ENCODE measurements at places on chromosomes 13 and 19.

- DNase-seq, result no peak
Observed at GRCh38 chr19:3298853-3299449, 67.4 kb upstream of the NFIC start.

GRCh38 chr19:49461656-49462055 lies 8.6 kb downstream of the ALDH16A1 start:
- DNase-seq, result no peak

GRCh38 chr13:74226791-74227475 lies 92.7 kb upstream of the KLF12 start:
- no peak for DNase-seq

DNA sequence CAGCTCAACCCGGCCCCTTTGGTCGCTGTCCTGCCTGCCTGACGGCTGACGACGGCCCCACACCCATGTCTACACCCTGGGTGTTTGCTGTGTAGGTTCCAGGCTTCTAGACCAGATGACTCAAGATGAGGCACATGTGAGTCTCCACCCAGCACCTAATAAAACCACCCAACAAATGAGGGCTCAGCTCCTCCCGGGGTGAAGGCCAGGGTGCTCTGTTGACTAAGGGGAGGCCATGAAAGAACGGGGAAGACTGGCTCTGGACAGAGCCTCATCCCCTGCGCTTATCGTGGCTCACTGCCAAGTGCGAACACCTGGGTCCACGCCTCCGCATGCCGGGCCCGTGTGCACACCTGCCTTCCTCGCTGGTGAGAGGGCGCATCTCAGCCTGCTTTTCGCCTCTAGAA lies 39.6 kb downstream of the COL4A2 start:
- no peak for DNase-seq

- DNase-seq, result peak; percentile 86
Observed at GRCh38 chr13:51844862-51845573, at the start of gene TMEM272. Gene TMEM272, minus strand, starts transcription at chr13:51845177. Its CDS starts 6,647 bp downstream, at chr13:51838530.

DNA sequence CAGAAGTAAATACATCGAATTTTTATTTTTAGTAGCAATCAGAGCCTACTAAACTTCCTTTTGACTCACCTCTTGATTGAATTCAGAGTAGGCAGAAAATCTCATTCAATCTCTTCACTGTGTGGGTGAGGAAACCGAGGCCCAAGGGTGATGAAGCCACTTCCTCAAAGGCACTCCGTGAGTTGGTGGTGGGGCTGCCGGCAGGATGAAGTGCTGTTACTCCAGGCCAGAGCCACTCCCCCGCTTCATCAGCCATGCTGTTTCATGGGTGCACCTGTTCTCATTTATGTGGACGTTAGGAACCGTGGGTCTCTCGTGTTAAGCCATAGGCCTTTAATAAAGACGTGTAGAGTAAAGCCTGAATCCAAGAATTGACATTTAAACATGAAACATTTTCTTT lies 13.2 kb downstream of the ING1 start:
- DNase-seq, result peak; percentile 81

GRCh38 chr13:106275446-106276032 lies 259.9 kb downstream of the EFNB2 start:
- no peak for DNase-seq

GRCh38 chr19:1576242-1577089 lies 8.3 kb upstream of the MEX3D start:
- no peak for DNase-seq

DNA sequence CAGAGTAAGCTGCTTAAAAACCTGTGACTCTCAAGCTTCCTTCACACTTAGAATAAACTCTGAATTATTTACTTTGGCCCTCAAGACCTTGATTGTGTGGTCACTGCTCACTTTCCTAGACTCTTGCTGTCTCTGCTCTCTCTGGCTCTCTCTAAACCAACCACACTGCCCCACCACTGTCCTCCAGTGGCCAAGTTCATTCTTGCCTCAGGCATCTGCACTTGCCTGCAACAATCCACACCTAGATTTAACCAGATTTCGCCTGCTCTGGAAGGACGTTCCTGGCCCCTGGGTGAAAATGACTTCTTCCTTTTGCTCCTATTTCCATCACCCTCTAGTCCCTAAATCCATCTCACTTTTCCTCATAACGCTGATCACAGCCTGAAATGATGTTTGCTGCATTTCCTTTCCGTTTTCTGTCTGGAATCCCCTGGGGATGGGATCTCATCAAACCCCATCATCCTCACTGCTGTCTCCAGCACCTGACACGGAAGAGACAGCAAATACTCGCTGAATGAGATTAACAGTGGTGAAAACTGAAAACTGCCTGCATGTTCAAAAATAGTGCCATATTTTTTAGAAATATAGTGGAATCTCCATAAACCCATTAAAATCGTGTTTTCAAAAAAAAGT lies 232.6 kb downstream of the UQCRFS1 start:
- DNase-seq, result no peak

DNA sequence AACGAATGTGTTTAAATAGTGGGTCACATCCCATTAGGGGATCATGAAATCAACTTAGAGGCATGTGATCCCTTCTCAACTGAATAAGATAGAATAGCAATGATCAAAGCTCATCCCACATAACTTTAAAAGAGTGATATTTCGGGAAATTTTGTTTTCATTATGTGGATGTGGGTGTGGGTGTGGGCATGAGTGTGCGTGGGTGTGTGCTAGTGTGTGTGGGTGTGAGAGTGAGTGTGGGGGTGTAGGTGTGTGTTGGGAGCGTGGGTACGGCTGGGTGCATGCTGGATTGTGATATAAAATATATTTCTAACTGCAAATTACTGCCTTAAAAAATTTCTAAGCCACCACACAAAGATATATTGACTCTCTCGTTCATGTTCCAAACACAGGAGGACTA lies 15.9 kb downstream of the RXFP2 start:
- no peak for DNase-seq

DNA sequence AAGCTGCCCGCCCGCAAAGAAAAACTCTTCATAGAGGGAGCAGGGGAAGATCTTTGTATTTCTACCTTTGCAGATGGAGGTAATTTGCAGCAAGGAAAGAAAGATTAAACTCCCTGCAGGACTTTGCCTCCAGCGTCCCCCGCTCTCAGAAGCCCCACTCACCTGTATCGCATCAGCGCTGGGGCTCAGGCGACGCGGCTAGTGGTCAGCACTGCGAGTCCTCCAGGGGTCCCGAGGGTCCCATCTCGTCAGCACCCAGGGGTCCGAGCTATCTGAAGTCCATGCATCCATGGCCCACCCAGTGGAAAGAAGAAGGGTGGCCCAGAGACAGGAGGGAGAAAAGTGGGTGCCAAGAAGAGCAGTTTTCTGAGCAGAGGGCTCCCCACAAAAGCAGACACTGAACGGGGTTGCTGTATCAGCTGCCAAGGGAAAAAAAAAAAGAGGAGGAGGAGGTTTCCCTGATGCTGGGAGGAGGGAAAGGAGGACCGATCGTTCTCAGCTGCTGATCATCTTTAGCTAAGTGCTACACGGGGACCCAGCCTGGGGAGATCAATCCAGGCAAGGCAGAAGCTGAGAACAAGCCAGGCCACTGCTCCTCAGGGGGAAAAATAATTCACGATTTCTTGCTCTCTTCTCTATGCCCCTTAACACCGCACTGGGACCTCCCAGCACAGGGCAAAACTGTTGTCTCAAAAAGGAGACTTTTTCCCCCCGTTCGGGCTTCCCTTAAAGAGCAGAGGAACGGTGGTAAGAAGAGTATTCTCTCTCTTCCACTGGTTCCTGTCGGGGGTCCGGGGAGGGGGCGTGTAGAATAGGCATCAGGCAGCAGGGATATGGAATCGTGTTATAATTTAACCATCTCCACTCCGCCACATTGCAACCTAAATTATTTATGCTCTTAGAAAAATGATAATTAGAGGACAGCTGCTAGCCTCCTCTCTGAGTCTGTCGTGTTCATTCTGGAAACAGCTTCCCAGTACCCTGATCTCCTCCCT lies 117.7 kb upstream of the CACNA1A start:
- no peak for DNase-seq

DNA sequence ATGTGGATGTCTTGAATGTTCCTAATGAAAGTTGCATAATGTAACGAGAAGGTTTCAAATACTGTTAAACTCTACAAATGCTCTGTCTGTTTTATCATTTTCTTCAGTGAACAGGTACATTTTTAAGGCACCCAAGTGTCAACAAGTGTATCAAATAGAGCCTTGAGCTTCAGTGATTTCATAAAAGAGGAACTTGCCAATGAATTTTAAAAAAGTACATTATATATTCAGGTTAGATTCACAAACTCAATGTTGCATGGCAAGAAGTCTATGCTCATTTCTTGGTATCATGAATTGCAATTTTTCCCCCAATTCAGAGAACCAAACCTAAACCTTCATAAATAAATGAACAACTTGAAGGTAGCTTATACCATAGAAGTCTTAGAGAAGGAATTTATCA lies 838.8 kb downstream of the PCDH9 start:
- DNase-seq, result no peak

DNA sequence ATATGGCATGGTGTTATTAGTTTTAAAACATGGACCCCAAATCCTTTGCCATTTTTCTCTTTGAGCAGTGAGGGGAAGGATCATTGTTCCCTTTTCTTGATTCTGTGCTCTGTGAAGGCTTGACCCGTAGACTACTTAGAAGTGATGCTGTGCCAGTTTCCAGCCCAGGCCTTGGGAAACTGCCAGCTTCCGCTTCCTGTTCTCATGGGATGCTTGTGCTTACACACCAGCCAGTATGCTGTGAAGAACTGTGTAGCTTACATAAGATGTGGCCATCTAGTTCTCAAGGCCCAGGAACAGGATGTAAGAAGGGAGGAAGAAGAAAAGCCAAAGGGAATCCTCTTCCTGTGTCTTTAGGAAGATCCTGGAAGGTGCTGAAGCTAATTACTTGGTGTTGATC lies 180.9 kb downstream of the PCCA start:
- no peak for DNase-seq

- peak; percentile 66 for DNase-seq
Observed at GRCh38 chr13:23889615-23890607, 711 bp upstream of the MIPEP start.

GRCh38 chr13:77896536-77896935 lies 22.1 kb downstream of the EDNRB start:
- DNase-seq, result no peak

DNA sequence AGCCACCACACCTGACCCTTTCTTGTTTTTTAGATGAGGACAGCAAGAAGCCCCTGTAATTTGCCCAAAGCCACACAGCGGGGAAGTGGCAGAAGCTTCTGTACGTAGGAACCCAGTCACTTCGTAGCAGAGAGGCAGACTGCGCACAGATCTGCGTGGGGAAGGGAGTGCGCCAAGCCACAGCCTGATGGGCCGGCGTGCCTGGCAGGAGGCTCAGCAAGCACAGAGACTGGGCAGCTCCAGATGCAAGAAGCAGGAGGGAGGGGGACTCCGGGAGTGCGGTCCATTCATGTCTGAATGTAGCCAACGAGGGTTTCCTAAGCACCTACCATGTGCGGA lies 347 bp upstream of the TJP3 start:
- no peak for DNase-seq

DNA sequence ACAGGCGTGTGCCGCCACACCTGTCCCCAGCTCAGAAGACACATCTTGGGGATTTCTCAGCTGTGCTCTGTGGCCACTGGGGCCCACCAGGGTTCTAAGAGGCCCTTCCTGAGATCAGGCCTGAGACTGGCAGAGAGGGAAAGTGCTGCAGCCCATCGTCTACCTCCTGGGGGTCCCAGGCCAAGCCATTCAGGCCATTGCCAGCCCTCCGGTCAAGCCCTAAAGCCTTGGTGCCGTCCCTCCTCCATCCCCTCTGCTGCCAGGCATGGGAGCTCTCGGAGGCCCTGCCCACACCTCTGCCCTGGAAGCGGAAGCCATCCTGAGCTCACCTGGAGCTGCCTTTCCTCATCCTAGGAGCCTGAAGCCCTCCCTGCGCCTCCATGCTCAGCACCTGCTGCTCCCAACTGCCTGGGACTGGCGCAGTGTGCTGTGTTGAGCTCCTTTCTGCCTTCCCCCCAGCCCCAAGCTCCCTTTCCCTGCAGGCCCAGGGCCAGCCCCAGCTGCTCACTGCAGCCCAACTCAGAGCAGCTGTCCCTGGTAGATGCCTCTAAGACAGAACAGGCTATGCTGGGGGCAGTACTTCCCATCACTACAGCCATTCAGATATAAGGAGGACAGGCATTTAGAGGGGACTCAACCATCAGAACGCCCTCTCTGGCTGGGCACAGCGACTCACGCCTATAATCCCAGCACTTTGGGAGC lies 2.9 kb downstream of the SLC7A9 start:
- DNase-seq, result no peak

DNA sequence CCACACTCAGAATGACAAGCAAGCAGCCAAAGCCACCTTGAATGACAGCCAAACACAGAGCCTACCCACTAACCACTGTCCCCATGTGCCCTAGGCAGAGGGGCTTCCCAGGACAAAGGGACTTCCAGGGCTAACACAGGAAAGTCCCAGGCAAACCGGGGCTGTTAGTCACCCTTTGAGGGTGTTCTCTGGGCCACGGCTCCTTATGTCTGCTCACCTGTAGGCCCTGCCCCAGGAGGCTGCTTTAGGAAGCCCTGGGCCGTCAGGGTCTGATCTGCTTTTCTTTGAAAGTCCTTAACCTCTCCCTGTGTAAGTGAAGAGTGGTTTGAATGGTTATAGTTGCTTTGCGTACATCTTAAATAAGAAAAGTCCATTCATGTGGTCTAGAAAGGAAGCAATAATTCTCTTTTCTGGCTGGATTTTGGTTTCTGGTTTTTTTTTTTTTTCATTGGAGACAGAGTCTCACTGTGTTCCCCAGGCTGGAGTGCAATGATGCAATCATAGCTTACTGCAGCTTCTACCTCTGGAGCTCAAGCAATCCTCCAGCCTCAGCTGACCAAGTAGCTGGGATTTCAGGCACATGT lies 161.4 kb downstream of the EFNB2 start:
- DNase-seq, result no peak

DNA sequence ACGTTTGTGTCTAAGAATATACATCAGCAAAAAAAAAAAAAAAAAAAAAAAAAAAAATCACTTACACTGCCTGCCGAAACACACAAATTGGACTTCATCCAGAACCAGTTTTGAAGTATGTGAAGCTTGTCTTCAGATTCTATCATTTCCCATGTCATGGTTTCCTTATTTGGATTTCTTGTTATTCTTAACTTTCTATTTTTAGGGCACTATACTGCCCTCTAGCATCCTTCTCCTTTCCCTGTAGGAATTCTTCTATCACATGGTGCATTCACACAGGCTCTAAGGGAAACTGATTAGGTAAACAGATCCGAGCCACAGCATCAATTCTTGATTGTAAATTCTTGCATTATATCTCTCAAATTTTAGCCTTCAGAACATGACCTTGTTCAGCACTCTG lies 1507.5 kb downstream of the OLFM4 start:
- DNase-seq, result no peak

- peak; percentile 92 for DNase-seq
Observed at GRCh38 chr19:2552859-2553258, 76.9 kb downstream of the GADD45B start.

DNA sequence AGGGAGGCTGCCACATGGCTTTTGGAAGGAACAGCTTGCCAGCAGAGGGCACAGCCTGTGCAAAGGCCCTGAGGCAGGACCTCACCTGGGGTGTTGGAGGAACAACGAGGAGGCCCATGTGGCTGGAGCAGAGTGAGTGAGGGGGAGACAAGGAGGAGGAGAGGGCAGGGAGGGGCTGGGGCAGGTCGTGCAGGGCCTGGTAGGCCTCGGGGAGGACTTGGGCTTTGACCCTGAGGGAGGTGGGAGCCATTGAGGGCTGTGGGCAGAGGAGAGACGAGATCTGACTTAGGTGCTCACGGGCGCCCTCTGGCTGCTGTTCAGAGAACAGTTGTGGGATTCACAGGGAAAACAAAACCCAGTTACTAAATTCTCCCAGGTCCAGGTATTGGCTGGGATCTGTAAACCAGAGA lies 25.2 kb downstream of the ZNRF4 start:
- DNase-seq, result peak; percentile 62

- no peak for DNase-seq
Observed at GRCh38 chr13:30712536-30713532, 22.5 kb upstream of the ALOX5AP start.

- no peak for DNase-seq
Observed at GRCh38 chr19:16361926-16362325, 37.3 kb downstream of the KLF2 start.

Data from activated CD4-positive, alpha-beta T cell treated with anti-CD3 and anti-CD28 coated beads, Interleukin-2, amount 10 ng/mL, durations not matched to agents 24 days and 14 days (primary cell).